ENCODE measurements at places on chromosomes 7 and 10.

GRCh38 chr7:10724449-10724848 is 249.2 kb upstream of the PHF14 start:
- no peak for DNase-seq

- peak; percentile 41 for DNase-seq
These were observed 6.0 kb downstream of the LDB1 start for GRCh38 chr10:102113956-102114857.

GRCh38 chr10:26251925-26252324 is 35.4 kb downstream of the GAD2 start:
- no peak for DNase-seq

GRCh38 chr7:132122901-132123300 is 453.4 kb downstream of the PLXNA4 start:
- no peak for DNase-seq

DNA sequence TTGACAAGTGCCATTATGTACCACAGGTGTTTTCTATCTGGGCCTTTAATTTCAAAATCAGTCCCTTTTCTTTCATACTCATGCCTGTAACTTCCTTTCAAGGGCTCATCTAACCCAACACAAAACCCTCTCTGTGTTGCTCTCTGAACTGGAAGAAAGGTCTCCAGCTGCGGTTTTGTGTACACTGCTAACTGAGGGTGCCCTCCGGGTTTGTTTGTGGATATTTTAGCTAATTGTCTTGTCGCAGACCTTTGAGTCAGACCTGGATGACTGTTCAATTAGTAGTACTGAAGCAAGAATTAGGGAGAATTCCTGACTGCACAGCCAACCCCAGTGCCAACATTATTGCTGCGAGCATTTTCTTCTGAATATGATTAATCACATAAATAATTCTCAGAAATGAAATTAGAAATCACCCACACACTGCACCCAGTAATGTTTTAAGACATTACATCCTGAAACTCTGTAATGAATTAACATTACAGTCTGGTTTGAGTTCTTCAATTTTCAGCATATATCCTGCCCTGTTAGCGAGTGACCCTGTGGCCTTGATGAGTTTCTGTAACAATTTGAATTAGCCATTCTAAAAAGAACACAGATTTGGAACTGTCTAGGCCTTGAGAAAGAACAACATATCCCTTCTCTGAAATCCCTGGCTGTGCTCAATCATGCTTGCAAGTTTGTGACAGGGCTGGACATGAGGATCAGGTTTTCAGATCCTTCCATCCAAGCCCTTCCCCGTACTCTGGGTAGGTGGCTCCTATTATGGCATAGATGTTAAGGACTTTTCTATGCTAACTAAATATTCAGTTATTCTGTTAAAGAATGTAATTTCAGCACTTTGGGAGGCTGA is 460.1 kb downstream of the PLXDC2 start:
- DNase-seq, result no peak

- DNase-seq, result no peak
These were observed 112.3 kb downstream of the HTR7 start for GRCh38 chr10:90745565-90745964.

DNA sequence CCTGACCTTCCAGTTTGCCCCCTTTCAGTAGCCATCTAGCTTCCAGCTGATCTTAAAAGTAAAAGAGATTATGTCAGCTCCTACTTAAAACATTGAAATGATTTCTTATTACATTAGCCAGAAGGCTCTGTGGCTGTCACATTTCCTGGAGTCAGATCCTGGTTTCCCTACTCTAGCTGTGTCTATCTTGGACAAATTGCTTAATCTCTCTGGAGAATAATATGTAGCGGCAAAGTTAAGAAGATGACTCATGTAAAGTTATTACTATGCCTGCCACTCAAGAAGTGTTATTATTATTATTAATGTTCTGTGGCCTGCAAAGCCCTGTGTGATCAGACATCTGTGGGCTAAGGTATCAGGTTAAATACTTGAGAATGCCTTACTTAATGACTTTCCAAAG is 107.2 kb downstream of the RUNDC3B start:
- DNase-seq, result no peak

- no peak for DNase-seq
These were observed 423.5 kb upstream of the IGFBP3 start for GRCh38 chr7:46344533-46344932.

- no peak for DNase-seq
These were observed 15.1 kb downstream of the GCK start for GRCh38 chr7:44173911-44174693.

DNA sequence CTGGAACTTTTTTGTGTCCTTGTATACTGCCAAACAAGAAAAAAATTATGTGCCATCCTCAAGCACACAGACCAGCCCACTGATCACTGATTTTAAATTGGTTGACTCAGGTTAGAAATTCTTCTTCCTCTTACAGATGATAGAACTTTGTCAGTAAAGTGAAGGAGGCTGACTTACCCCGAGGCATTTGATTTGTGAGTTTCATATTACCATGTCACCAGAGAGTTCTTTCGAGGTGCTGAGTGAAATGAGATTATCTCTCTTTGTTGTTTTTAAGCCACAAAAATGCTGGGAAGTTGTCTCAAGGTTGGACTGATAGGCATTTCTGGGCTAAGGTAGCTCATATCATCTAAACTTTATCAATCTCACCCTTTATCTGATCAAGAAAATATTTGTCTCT is 78.8 kb upstream of the FAM180A start:
- no peak for DNase-seq

DNA sequence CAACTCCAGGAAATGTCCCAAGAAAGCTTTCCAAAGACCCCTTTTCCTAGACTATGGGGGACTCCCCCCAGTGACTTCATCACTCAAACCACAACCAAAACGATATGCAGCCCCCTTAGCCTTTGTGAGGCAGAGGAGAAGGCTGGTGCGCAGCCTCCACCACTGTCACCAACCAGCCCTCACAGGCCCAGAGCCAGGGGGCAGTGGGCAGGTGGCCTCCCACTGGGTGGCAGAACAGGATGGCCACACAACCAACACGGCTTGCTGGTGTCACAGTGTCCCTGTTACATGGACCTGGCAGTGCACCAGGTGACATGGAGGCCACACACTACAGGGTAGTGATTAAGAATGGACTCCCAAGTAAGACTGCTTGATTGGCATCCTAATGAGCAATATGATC is 172.0 kb downstream of the PLXNA4 start:
- no peak for DNase-seq

DNA sequence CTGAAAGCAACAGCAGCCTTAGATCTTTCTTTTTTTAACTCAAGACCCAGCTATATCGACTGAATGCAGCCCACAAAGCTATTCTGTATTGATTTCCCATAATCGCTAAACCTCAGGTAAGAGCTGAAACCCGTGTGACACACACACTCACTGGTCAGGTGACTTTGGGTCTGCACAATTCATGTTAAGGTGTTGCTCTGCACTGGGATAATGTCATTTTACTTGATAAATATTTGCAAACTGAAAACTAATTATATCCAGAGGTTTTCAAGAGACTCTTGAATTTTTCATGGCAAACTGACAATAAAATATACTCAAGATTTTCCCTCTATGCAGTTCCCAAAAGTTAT is 33.1 kb downstream of the SCRN1 start:
- DNase-seq, result no peak

DNA sequence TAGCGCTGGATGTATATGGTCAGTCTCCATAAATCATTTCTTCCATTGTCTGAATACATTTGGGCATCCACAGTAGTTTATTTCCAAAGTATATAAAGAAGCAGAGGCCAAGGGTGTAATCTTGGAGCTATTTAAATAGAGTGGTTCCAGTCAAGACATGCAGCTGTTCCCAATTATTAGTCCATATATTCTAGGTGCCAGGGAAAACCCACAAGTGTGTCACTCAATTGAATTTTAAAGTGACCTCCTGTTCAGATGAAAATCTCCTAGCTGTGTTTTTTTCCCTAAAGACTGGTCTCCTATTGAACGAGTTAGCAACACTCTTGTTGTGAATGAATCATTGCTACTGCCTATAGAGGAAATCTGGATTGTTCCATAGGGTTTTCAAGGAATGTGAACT is 260.2 kb upstream of the BMPER start:
- DNase-seq, result no peak

DNA sequence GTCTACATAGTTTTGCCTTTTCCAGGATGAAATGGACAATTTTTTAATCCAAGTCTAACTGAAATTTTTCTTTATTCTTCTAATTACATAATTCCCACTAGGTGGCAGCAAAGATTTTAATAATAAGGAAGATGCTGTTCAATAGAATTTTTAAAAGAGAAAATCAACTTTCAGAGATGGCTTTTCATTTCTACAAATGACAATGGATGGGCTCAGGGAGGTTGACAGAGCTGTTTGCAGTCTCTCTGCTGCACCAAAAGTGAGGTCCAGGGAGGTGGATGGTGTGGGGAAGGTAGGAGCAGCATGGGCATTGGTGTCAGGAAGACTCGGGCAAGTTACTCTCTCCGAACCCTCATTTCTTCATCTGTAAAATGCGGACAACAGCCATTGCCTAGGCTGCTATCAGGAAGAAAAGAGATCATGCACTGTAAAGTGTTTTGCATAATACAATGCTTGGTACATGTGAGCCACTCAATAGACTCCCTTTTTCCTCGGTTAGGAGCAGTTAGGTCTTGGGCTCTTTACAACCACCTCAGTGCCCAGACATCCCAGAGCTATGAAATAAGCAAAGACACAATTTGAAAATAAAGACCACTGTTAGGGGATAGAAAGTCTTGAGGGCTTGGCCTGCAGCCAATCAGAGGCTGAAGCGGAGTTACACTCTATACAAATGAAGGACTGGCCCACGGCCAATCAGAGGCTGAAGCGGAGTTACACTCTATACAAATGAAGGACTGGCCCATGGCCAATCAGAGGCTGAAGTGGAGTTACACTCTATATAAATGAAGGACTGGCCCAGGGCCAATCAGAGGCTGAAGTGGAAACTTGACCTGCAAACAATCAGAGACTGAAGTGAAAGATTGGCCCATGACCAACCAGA is 107.1 kb downstream of the ABLIM1 start:
- no peak for DNase-seq

GRCh38 chr10:88901206-88901983 is 21.4 kb downstream of the STAMBPL1 start:
- no peak for DNase-seq

DNA sequence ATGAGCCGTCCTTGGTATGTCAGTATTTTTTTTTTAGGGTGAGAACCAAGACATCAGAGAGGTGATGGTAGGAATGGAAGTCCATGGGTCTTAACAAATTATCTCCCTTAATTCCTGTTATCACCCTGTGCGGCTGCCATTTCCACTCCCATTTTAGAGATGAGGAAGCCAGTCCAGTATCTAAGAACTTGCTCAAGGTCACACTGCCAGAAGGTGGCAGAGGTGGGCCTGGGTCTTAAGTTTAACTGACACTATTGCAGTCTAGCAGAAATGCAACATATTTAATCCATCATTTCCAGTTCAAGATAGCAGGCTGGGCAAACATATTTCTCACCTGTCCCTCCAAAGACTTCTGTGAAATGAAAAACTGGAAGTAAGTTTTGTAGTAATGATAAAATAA is 108.3 kb downstream of the GLI3 start:
- DNase-seq, result no peak

DNA sequence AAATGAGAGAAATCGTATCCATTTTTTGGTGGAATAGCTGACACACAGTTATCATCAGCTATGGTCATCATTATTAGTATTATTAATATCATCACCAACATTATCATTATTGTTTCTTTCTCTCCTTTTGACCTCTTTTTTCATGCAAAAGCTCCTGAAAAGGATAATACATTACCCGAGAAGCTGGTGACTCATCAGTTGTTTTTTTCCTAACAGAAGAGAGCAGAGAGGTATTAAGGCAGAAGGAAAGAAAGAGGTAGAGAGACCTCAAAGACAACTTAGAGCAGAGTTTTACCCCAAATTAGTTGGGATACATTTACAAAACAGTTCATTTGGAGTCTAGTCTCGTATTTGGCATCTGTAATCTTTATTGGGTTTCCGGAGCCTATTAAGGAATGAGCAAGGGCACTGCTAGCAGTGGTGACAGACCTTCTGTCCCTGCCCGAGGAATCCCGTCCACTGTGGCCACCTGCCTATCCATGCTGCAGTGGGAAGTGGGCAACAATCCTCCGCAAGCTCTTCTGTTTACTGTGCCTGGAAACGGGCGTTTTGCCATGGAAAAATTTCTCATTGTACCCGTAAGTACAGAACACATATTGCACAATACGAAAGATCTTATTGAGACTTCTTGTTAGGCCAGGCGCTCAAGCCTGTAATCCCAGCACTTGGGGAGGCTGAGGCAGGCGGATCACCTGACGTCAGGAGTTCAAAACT is 170.0 kb upstream of the MKLN1 start:
- DNase-seq, result no peak

DNA sequence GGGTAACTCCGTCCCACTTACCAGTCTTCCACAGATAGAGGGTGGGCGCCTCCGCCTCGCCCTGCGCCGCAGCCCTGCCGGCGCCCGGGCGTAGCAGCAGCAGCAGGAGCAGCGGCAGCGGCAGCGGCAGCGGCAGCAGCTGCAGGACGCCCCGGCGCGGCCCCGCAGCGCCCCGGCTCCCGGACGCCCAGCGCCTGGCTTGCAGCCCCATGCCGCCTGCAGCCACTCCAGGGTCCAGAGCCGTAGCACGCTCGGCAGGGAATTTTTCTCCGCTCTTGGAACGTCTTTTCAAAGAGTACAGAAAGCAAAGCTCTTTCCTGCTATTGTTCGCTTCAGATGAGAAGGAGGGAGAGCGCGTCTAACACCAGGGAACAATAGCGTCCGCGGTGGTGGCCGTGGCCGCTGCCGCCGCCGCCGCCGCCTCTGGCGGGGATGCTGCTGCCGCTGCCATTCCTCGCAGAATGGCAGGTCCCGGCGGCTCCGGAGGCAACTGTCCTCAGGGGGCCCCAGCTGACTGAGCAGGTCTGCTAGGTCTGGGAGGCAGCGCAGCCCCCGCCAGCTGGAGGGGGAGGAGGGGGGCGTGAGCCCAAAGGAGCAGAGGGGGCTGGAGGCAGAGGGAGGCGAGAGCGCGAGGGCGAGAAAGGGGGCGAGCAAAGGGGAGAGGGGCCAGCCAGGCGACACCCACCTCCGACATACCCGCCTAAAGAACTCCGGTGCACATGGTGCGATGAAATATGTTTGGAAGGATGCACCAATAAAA is at the start of gene THSD7A:
Gene THSD7A (minus strand): TSS at position 463 of the 760 bp plus-strand sequence. CDS start 252 bp downstream, at position 211.
- no peak for DNase-seq
